LoVo (cell line): ENCODE measurements at places on chromosomes 2 and 18.
A peak's percentile ranks its signal among the peaks of the same experiment; 100 is the strongest.

- DNase-seq: no peak
Observed at GRCh38 chr2:201298462-201299052, 38.2 kb downstream of the CASP8 start.

DNA sequence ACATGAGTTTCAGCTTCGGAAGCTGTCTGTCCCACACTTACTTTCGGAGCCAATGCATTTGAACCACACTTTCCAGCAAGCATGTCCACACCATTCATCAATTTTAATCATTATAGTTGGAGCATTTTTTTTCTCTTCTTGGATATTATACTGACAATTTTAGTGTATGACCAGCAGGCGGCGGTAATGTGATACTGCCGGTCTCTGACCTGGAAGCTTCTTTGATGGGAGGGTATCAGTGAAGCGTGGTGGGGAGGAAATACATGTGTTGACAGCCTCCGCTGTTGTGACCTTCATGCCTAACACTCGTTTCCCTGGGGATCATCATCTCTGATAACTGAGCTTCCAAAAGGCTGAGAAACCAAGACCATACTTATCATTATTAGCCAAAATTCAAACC is 231.7 kb downstream of the GBX2 start:
- DNase-seq: no peak

GRCh38 chr2:109295070-109295780 is 166.2 kb downstream of the SH3RF3 start:
- DNase-seq: no peak

- DNase-seq: no peak
Observed at GRCh38 chr2:218729640-218730039, 19.0 kb downstream of the TTLL4 start.

GRCh38 chr2:225938991-225939390 is 539.5 kb downstream of the NYAP2 start:
- no peak for DNase-seq

DNA sequence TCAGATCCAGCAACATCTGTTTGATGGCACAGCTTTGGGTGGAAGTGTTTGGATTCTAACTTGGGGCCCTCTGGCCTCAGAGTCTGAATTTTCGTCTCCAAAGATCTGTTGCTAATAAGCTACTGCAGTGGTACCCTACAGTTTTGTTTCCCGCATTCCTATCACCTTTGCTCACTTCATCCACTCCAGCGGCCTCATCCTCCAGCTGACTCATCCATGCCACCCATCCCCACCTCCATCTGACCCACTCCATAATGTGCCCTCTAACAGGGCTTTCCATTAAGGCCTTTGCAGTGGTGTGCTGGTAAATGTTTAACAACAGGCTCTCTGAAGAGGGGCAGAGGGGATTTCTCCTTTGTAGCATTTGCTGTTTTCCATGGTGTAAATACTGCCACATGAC is 225.5 kb downstream of the TGIF1 start:
- peak; percentile 71 for DNase-seq

- DNase-seq: no peak
Observed at GRCh38 chr2:231190531-231191197, 7.8 kb upstream of the ARMC9 start.

DNA sequence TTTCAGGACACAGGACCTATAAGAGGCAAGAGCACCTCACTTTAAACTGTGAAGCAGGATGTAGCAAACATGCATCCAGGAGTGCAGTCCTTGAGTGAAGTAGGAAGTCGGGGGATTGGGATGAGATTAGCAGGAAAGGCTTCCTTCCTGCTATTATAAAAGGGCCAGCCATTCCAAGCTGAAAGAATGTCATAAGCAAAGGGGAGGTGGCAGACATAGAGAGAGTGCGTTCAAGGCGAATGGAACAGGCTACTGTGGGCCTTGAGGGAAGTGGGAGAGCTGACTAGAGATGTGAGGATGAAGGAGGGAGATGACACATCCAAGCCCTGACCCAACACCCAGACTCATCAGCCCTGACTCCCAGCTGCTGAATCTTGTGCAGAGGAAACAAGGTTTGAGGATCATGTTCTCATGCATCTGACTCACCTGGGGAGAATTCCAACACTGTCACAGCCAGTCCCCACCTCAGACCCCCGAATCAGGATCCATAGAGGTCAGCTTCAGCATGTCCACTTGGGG is 63.9 kb downstream of the GYPC start:
- no peak for DNase-seq

DNA sequence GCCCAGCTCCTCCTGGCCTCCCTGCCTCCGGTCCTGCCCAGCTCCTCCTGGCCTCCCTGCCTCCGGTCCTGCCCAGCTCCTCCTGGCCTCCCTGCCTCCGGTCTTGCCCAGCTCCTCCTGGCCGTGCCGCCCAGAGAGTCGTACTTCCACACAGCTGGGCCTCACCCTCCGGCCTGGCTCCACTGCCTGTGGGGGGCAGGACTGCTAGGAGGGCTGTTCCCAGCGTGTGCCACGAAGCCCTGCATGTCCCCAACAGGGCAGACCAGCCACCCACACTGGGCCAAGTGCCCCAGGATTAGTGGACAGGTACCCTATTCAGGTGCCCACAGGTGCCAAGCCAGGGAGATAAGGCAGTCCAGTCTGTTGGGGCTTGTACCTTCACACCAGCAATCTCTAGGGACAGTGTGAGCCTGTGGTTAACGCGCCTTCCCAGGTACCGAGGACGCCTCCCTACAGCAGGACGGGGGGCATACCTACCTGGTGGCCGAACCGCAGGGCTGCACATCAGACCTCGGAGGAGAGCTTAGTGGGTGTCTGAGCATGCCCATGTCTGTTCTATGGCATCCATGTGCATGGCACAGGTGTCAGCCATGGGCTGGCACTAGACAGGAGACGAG is 5.3 kb downstream of the GPC1 start:
- DNase-seq: no peak

DNA sequence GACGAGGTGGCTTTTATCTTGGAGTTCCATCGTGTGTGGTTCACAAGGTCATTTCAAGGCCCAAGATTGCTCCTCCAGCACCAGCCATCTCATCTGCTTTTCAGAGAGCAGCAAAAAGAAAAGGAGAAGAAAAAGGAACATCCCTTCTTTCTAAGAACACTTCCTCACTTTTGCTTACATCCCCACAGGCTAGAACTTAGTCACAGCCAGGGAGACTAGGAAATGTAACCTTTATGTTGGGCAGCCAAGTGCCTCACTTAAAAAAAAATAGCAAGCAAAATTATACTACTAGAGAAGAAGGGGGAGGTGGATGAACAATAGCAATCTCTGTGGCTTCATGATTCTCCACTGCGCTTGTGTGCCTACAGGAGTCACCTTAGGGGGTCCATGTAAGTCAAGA is 141.8 kb downstream of the SMAD2 start:
- DNase-seq: no peak

DNA sequence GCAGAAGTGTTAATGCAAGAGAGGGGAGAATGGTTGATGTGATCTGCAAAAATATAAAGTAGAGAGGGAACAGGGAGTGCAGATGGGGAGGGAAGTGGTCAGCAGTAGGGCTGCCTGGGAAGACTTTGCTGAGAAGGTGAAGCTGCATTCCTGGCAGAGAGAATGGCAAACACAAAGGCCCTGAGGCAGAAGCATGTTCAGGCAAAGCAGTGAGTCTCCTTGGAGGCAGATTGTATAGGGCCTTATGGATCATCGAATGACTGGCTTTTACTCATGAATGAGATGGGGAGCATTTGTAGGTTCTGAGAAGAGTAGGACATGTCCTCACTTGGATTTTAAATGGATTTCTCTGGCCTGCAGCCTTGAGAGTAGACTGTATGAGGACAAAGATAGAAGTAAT is 9.5 kb downstream of the ITGA6 start:
- no peak for DNase-seq

DNA sequence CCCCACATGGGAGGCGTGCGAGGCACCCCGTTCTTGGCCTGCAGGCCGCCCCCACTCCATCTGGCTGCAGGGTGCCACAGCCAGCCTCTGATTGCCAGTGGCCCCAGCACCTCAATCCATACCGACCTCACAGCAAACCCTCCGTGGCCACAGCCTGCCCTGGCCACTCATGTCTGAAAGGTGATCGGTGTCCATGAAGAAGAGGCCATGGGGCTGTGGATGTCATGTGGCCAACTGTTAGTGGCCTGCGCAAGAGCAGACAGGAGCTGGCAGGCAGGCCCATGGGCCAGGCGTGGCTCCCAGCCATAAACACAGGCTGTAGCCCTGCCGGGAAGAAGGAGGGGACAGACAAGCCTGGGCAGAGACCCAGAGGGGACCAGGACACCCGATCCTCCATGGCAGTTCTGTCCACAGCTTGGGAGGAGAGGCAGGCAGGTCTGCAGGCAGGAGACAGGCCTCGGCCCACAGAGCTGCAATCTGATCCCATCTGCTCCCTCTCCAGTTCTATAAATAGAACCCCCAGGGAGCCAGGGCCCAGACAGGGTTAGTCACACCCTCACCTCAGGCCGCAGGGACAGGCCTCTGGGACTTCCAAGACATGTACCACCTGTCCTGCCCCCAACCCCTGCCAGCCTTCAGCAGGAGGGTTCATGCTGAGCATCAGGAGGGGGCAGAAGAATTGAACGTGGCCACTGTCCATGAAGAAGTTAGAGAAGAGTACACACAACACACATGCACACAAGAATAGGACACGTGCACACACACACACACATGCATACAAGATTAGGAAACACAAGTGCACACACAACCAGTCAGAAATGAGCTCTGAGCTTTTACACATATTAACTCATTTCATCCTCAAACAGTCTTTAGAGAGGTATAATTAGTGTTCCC is 16.9 kb downstream of the STEAP3 start:
- peak; percentile 48 for DNase-seq

DNA sequence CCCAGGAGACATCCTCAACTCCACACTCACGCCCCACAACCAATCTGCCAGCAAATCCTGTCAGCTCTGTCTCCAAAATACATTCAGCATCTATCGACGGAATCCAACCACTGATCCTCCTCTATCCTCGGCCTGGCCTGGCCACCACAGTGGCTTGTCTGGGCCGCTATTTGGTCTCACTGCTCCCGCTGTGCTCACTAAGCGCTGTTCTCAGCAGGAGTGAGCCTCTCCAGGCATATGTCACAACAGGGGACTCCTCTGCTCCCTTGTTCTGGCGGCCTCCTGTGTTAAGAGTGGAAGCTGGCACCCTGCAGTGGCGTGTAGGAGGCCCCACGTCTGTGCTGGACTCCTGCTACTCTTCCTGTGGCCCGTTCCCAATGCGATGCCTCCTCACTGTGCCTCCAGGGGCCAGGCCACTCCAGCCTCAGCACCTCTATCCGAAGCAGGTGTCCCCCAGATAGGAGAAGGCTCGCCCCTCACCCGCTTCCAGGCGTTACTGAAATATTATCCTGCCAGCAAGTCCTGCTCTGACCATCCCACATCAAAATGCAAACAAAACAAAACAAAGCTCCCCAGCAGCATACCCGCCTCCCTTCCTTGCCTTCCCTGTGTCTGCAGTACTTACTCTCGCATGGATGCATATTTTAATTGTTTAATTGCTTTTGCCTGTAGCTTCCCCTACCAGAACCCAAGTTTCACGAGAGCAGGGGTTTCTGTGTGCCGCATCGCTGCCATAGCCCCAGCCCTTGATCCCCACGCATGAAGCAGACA is 39.9 kb downstream of the CENPO start:
- DNase-seq: no peak

GRCh38 chr2:25570161-25570845 is 103.1 kb downstream of the DTNB start:
- DNase-seq: no peak

DNA sequence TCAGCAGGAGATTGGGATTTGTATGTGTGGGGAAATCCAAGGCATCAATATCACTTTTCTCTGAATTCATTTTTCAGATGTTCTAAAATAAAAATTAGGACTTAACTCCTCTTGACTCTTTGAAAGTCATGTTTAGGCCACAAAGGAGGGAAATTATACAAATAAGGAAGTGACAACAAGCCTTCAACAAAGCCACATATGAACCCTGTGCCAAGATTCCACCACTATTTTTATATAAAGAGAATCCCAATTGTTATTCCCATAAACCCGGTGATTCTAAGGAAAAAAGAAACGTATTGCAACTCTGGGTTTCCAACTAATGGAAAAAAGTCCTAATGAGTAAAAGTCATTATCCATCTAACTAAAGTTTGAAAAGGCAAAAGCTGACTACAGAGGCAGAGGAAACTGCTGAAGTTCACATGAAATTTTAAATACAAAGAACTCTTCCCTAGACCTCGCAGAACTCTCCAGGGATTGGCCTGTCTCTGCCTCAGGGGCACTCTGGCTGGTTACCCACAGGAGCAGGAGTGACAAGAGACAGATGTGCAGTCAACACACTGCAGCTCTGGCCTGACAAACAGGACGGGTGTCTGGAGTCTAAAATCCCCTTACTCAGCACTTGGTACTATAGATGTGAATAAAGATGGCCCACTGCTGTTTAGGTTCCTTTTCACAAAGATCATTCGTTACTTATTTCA is 11.5 kb downstream of the NPC1 start:
- no peak for DNase-seq

GRCh38 chr18:25310045-25310444 is 41.9 kb downstream of the ZNF521 start:
- no peak for DNase-seq

- DNase-seq: no peak
Observed at GRCh38 chr2:168700615-168701245, 101.7 kb upstream of the NOSTRIN start.

- DNase-seq: no peak
Observed at GRCh38 chr2:37629529-37629928, 41.9 kb downstream of the CDC42EP3 start.

DNA sequence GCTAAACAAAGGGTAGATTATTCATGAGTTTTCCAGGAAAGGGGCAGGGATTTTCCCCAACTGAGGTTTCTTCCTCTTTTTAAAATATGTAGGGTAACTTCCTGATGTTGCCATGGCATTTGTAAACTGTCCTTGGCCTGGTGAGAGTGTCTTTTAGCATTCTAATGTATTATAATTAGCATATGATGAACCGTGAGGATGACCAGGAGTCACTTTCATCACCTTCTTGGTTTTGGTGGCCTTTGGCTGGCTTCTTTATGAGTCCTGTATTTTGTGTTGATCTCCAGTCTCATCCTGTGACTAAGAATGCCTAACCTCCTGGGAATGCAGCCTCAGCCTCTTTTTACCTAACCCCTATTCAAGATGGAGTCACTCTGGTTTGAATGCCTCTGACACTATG is 391.0 kb upstream of the LINC00305 start:
- no peak for DNase-seq

DNA sequence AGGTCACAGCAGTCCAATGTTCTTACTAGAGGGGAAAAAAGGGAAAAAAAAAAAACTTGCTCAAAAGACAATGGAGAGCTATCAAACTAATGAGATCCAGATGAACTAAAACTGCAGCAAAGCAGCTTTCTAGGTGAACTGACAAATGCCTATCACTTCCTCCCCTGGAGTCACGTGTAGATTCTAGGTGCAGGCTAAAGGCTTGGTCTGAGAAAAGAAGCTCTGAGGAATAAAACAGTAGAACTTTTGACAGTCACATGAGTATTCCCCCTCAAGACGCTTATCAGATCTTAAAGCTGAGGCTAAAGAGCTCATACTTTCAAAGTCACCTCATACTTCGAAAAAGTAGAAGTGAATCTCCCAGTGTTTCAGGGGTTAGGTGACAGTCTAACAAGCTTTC is 42.3 kb downstream of the SMAD2 start:
- DNase-seq: no peak

DNA sequence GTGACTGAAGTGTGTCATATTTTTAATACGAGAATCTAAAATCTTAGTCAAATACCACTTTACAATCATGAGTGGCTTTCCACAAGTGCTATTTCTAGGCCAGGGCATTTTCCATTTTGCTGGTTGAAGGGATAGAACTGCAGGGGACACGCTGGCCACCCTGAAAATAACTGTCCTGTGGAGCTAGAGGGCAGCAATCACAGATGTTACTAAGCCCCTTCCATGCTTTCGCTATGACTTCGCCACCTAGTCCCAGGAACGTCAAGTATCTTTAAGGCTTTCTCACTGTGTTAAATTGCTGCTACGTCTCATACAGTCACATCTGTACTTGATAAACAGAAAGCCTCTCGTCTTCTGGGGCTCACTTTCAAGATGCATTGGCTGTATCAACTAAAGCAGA is 171.8 kb downstream of the CDH2 start:
- DNase-seq: no peak
